ENCODE measurements at places on chromosomes 13 and 19. TPM values are rescaled to one million over a fixed set of nuclear protein-coding genes. Genes with fewer than 3 reads are reported as not detected.

GRCh38 chr13:27349458-27349857, 75.0 kb upstream of the GTF3A start:
- DNase-seq = no peak

DNA sequence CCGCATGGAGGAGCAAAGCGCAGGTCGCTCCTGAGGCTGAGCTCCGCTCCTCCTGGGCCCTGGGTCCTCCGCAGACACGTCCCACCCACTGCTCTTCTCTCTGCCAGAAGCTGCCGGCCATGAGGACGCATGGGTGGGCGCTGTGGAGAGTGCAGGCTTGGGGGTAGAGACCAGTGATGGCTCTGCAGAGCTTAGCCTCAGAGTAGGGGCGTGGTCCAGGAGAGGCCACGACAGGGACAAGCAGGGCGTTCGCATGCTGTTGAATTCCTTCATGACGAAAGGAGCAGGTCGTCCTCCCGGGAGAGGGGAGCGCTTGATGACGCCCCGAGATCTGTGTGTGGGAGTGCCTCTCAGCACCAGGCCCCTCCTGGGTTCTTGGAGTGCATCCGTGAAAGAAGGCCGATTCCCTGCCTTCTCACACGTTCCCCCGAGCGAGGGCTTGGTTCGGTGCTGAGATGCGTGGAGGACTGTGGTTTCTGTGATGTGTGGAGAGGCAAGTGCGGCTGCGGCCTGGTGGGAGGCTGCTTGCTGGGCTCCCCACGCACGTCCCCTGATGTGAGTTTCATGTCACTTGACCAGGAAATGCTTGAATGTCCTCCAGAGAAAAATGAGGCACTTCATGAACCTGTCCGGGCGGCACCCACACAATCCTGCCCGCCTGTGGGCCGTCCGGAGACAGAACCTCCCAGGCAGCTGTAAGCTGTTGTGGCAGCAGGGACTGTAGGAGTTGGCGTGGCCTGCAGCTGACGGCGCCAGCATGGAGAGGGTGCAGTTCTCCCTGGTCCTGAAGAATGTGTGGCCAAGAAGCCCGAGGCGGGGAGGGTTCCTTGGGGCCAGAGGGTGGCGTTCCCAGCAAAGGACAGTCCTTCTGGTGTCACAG, 4.5 kb downstream of the SF3A2 start:
- no peak for DNase-seq

DNA sequence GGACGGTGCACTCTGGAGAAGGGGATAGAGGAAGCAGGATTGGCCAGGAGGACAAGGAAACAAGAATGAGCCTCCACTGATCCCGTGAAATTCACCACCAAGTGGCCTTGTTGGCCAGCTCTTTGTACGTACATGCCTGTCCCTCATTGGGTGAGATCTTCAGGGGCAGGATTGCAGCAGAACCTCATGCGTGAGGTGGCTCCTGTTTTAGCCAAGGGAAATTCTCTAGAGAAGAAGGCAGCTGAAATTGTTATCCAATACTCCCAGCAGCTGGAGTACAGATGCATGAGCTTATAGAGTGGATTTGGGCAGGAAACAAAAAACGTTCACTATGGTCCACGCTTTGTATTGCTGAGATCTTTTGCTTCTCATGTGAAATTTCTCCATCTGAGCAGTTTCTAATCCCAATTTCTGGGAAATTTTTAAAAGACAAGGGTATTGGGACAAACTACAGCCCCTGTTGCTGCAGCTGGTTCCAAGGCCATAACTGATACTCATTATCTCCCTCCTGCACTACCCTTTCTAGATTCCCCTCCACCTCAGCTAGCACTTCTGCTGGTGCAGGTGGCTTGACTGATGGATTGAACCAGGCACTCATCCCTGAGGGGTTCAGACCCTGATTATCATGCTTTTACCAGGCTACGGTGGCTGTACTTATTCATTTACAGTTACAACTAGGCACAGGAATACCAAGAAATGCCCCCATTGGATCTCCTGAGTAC, 3.9 kb upstream of the RNF6 start:
- no peak for DNase-seq

DNA sequence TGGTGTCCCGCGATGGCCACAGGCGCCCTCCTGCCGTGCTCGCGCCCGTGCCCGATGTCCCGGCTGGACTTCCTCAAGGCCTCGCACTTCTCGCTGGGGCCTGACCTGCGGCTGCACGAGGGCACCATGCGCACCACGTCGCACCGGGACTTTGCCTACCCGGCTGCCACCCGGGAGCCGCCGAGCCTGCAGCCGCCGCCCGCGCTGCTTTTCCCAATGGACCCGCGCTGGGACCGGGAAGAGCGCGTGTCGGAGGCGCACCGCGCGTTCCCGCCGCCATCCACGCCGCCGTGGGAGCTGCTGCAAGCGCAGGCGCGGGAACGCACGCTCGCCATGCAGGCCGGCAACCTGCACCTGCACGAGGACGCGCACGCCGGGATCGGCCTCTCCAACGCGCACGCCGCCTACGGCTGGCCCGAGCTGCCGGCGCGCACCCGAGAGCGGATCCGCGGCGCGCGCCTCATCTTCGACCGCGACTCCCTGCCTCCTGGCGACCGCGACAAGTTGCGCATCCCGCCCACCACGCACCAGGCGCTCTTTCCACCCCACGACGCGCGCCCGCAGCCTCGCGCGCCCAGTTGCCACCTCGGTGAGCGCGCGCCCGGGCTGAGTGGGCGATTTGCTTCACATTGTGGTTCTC, 12.1 kb upstream of the PEX11G start:
- peak; percentile 96 for DNase-seq

DNA sequence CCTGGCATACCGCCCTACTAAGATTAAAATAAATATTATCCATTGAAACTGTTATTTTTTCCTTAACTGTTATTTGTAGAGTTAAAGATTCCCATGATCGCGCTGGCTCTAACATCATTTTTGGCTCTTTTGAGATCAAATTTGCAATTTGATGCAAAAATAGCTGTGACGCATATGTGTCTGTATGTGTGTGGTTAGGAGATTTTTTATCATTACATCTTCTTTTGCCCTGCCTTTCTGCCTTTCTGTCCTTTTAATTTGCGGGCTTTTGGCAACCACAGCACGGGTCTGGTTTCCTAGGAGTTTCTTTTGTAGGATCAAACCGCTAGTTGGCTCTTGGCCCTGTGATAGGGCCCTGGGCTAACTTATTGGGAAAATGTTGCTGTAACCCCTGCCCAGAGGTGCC, 37.3 kb upstream of the ALOX5AP start:
- DNase-seq = no peak

The KASH5 gene
- 0.44 TPM for polyA plus RNA-seq

All from GM23338 (cell line).